Activated naive CD8-positive, alpha-beta T cell treated with anti-CD3 and anti-CD28 coated beads for 36 hours (primary cell): ENCODE measurements at places on chromosomes 2 and 18. TPM values are rescaled to one million over a fixed set of nuclear protein-coding genes. Genes with fewer than 3 reads are reported as not detected.

Gene LBX2
- not detected for total RNA-seq

Gene ANKRD53
- total RNA-seq: 0.21 TPM

Gene MEIS1
- total RNA-seq: not detected

Gene PID1
- not detected for total RNA-seq

Gene RTP5
- 0.20 TPM for total RNA-seq

Gene ANKRD62
- total RNA-seq: not detected

Gene ACTG2
- total RNA-seq: 0.12 TPM

DNA sequence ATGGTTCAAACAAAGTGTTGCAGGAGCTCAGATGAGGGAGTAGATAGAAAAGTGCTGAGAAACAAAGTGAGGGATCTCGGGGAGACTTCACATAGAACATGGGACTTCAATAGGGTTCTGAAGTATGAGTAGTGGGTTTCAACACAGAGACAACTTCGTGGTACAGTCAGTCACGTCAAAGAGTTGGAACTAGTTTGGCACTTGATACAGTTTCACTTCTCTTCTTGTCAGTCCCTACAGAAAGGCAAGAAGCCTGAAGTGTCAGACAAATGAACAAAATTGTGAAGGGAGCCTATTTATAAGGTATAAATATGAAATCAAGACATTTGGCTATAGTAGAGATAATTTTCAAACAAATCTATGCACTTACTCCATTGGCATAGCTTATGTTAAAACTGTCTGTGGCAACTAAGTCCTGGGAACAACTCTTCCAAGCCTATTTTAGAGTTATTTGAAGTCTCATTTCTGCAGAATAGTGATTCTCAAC is 338.0 kb downstream of the TDRD15 start:
- H3K4me3 ChIP-seq: no peak overlapping the region
- no peaks in the 10 kb centered on the region for H3K36me3 ChIP-seq
- DNase-seq: no peak
- H3K27me3 ChIP-seq: no peaks in the 10 kb centered on the region
- no peak overlapping the region for H3K27ac ChIP-seq

DNA sequence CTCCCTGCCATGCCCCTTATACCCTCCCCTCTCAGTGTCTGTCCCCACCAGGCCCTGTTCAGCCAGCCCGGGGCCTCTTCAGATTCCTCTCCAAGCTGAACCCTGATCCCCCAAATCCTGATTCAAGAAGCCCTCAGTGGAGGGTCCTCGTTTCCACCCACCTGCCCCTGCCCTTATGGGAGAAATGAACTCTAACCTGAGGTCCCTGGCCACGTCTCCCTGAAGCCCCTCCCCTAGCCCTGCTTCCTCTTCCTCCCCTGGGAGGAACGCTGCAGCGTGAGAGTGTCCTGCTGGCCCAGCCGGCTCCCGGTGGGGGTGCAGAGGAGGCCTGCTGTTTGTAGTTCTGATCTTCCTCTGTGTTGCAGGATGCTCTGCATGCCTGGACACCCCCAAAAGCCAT is 56.7 kb upstream of the GLI2 start:
- H3K4me3 ChIP-seq: no peak overlapping the region
- peaks cover 2% of the 10 kb centered on the region for H3K4me1 ChIP-seq
- DNase-seq: no peak
- H3K27me3 ChIP-seq: peaks cover 25% of the 10 kb centered on the region
- H3K27ac ChIP-seq: no peak overlapping the region

DNA sequence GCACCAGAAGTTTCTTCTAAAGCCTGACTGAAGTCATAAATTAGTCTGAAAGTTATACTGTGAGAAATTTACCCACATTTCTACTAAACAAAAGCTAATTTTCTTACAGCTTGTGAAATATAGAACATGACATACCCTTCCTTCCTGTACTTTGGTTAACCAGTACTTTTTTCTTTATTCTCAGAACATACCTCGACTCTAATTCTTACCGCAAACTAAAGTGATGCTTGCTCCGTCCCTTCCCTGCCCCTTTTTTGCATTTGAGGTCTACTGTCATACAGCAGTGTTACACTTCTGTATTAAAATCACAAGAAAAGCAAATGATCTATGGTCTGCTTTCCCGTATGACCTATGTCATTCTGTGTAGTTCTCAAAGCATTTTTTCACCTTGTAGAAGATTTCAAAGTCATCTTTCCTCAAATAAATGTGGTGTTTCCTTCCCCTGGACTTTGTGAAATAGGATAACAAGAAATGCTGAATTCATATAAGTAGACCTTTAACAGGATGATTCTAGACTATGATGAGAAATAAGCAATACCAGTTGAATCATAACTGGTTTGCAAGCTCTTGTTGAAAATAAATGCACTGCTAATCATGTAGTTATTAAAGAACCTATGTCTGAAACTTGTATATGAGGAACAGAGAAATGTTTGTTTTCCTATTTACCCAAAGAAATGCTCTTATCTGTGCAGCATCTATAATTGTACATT is 30.4 kb downstream of the CYTIP start:
- peak overlapping the region; percentile 75 for H3K4me3 ChIP-seq
- H3K27me3 ChIP-seq: peaks cover 3% of the 10 kb centered on the region
- H3K36me3 ChIP-seq: peaks cover 83% of the 10 kb centered on the region
- peaks cover 88% of the 10 kb centered on the region for H3K4me1 ChIP-seq
- H3K27ac ChIP-seq: peak overlapping the region; percentile 97

DNA sequence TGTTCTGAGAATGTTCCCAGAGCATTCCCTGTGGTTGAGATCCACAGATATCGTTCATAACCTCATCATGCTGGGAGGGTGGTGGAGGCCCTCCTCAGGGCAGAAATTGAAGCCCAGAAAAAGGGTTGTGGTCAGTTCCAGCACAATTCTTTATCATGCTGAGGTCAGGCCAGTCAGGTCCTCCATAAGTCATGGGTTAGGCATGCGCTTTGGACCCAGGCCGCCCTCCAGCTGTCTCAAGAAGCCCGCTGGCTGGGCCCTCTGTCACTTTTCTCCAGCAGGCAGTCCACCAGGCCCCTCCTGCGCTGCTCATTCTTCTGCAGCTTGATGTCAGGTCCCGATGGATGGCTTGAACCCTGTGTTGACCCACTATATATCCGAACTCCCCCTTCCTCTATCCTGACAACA is 151.1 kb upstream of the NT5C1B start:
- H3K36me3 ChIP-seq: peaks cover 6% of the 10 kb centered on the region
- no peak overlapping the region for H3K4me3 ChIP-seq
- no peaks in the 10 kb centered on the region for H3K27me3 ChIP-seq

DNA sequence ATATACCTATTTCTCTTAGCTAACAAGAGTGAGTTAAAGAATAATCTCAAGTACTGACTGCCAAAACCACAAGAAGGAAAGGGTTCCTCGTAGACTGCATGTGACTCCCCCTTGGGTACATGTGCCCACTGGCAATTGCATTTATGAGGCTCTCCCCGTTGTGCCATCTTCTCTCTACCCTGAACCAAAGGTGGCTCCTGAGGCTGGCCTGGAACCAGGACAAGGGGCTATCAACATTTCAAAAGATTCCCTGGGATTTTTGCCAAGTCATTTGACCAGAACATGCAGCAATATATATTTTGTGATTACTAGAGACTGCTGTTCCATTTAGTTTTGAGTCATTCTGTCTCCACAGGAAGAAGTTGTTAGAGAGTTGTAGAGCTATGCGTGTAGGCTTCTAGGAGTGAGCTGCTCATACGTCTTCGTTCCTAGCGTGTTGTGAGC is 45.8 kb downstream of the LAMA3 start:
- peaks cover 23% of the 10 kb centered on the region for H3K4me1 ChIP-seq
- no peaks in the 10 kb centered on the region for H3K36me3 ChIP-seq
- no peak overlapping the region for H3K27ac ChIP-seq

- H3K27me3 ChIP-seq: no peaks in the 10 kb centered on the region
- H3K4me1 ChIP-seq: peaks cover 7% of the 10 kb centered on the region
- H3K4me3 ChIP-seq: no peak overlapping the region
- peaks cover 36% of the 10 kb centered on the region for H3K36me3 ChIP-seq
- no peak for DNase-seq
These were observed 41.8 kb downstream of the PTCD3 start for GRCh38 chr2:86147793-86148192.

- H3K4me3 ChIP-seq: no peak overlapping the region
- DNase-seq: no peak
- H3K4me1 ChIP-seq: no peaks in the 10 kb centered on the region
- no peaks in the 10 kb centered on the region for H3K36me3 ChIP-seq
- H3K27ac ChIP-seq: no peak overlapping the region
These were observed 124.0 kb downstream of the PLA2R1 start for GRCh38 chr2:159938395-159938794.
